ENCODE measurements at places on chromosomes 5 and 9.

DNA sequence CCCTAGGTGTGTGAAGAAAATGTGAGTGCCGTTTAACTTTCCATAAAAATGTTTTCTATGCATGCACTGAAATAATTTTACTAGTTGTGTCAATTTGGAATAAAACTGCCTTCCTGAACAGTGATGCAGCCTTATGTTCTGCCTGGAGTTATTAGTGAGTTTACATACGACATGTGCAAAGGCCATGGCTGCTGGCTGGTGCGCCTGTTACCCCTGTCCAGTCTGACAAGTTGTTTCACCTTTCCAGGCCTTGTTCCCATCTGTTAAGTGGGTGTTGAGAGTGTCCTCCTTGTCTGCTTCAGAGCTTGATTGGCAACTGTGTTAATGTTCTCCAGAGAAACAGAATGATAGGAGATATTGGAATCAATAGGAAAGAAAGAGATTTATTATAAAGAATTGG lies 60.6 kb downstream of the TJP2 start:
- no peak for DNase-seq

DNA sequence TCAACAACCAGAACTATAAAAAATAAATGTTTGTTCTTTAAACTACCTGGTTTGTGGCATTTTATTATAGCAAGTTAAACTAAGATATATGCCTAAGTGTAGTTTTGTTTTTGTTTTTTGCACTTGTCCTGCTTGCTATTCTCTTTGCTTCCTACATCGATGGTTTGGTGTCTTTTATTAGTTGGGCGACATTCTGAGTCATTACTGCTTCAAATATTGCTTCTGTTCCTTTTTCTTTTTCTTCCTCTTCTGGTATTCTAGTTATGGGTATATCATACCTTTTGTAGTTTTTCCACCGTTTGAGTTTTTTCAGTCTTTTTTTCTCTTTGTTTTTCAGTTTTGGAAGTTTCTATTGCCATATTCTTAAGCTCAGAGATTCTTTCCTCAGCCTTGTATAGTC lies 86.9 kb downstream of the MACIR start:
- no peak for DNase-seq

GRCh38 chr5:149870232-149870631 lies 74.4 kb downstream of the PDE6A start:
- no peak for DNase-seq

DNA sequence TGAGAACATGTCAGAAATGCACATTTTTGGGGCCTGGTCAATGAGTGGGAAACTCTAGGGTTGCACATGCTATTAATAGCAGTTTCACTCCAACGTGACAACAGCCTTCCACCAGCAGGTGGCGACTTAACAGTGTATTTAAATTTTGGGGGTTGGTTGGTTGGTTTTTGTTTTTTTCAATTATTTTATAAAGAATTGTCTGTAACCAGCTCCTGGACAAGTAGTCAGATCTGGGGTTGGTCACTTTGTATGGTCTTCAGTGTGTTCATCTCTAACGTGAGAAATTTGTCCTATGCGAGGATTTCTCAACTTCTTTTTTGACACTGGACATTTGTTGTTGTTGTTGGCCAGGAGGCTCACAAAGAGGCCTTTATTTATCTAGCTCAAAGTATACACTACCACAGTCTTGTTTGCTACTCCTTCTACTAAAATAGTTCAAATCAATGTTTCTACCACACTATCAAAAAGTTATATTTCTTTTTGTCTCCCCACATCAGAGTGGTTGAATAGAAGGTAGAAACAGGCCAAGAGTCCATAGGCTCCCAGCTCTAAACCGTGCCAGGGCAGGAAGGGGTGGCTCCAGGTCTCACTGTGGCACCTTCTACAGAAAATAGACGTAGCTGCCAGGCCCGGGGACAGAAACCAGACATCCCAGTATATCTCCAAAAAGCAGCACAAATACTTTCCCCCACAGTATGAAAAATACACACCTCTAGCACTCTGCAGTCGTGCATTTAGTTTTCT lies 110.4 kb downstream of the TRPM6 start:
- DNase-seq, result peak; percentile 68

DNA sequence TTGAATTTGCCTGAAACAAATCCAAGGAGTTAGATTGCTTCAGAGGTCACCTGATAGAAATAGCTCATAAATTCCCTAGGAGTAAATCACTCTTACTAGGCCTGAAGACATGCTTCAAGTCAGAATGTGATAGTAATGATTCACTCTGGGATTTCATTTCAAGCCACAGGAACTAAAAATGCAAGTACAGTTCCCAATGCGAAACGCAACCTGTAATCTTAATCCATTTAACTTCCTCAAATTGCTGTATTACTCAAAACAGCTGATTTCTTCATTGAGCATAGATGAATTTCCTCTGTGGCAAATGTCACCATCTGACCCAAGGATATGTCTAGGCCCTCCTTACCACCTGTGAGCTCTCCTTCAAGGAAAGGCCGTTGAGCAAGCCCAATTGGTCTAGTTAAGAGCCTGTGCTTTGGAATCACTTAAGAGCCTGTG lies 32.1 kb upstream of the IL6ST start:
- no peak for DNase-seq

DNA sequence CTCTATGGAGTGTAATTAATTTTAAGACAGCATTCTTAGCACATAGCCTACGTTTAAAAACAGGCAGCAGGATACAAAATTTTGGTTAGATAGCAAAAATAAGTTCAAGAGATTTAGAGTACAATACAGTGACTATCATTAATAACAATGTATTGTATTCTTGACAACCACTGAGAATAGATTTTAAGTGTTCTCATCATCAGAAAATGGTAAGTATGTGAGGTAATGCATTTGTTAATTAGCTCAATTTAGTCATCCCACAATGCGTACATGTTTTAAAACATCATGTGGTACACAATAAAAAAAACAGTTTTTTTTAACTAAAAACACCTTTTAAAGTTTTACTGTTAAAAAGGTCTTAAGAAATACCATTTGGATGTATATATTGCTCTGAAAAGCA lies 94.2 kb downstream of the MUSK start:
- DNase-seq, result no peak

Data from K562 (cell line).